Daoy (cell line): ENCODE measurements at places on chromosomes 7 and 10. TPM values are rescaled to one million over a fixed set of nuclear protein-coding genes. Genes with fewer than 3 reads are reported as not detected.
A peak's percentile ranks its signal among the peaks of the same experiment; 100 is the strongest.

MALRD1 gene
- not detected in 2 replicates for total RNA-seq

ALOX5 gene
- total RNA-seq = 0.06 TPM in 1 of 2 replicates, not detected in the other

PLXNA4 gene
- total RNA-seq = 0.69 and 5.5 TPM in 2 replicates

SRGN gene
- total RNA-seq = 8.3 and 11.5 TPM in 2 replicates

DNA sequence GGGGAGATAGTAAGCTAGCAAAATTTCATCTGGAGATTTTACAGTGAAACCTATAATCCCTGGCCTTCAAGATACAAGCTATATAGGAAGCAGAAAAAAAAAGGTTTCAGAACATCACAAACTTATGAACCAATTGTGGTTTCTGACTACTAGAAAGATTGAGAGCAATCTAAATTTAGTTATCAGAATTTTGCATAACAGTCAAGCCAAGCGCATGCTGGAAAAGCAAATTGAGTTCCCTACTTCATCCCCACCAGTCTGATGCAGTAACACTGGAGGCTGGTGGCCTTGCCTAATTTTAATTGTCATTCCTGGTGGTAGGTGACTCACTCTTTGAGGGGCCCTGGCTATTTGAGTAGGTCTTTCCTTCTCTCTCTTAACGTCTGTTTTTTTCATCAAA is 46.3 kb upstream of the ELMO1 start:
- DNase-seq = peak; percentile 37
